ENCODE measurements at places on chromosomes 2 and 18. TPM values are rescaled to one million over a fixed set of nuclear protein-coding genes. Genes with fewer than 3 reads are reported as not detected.

DNA sequence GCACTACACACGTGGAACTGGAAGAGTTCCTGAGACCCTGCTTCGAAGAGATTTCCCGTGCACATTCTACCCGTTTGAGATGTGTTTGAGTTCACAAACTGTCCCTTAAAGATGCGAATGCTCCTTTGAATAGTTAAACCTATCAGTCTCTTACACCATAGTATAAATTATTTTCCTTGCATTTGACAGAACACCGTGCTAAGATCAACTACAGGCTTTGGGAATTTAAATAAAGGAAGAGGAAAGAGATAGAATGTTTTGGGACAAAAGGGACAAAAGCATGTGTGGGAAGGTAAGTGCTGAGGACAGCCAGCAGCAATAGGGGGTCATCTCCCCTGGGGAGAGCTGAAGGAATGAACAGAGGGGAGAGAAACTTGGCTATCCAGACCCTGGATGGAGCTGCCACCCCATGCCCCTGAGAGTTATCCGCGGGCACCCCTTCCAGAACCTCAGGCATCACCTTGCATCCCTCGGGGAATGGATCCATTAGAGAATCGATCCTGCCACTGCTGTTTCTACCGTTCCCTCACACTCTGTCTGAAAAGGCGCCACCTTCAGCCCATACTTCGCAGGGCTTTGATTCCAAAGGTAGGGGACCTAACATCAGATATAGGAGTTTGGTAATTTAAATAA is 888 bp upstream of the ADCY3 start:
- H3K27me3 ChIP-seq = no peaks in the 10 kb centered on the region
- H3K36me3 ChIP-seq = peaks cover 21% of the 10 kb centered on the region
- H3K4me1 ChIP-seq = peaks cover 34% of the 10 kb centered on the region

GRCh38 chr18:63758615-63759240 is 16.5 kb upstream of the SERPINB7 start:
- no peaks in the 10 kb centered on the region for H3K4me1 ChIP-seq
- H3K36me3 ChIP-seq = no peaks in the 10 kb centered on the region
- no peak overlapping the region for H3K4me3 ChIP-seq

- no peaks in the 10 kb centered on the region for H3K27me3 ChIP-seq
- H3K27ac ChIP-seq = peak overlapping the region; percentile 97
- peaks cover 18% of the 10 kb centered on the region for H3K36me3 ChIP-seq
- peak; percentile 43 for DNase-seq
Observed at GRCh38 chr2:175167076-175167791, 769 bp downstream of the ATF2 start.

- H3K4me1 ChIP-seq = peaks cover 35% of the 10 kb centered on the region
- H3K27ac ChIP-seq = no peak overlapping the region
- no peaks in the 10 kb centered on the region for H3K27me3 ChIP-seq
- no peak for DNase-seq
- no peaks in the 10 kb centered on the region for H3K36me3 ChIP-seq
- H3K4me3 ChIP-seq = no peak overlapping the region
Observed at GRCh38 chr18:3626929-3627458, 177.0 kb downstream of the TGIF1 start.

DNA sequence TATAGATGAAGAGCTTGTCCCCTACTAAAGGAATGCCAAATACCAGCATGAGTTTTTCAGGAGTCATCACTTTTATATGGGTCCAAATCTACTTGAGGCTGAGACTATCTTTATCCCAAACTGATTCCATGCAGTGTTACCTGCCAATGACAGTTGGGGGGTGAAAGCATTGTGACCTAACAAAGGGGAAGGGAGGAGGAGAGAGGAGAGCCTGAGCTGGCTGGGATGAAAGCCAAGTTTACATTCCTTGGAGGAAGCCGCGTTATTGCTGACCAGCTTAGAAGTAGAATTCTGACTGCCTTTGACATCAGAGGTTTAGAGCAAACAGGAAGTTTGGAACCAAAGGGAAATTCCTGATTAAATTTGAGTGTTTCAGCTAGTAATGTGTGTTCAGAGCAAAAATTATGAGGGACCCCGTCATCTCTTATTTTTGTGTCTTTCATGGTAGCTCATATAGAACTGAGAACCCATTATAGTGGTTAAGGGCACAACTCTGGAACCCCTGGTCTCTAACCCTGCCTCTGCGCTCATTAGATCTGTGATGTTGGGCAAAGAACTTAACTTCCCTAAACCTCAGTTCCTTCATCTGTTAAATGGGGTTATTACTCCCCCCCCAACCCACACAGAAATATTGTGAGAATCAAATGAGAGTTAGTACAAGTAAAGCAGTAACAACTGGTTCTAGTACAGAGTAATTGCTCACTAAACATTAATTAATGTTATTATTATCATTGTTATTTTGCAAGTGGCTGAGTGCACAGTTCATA is 199.3 kb upstream of the EPAS1 start:
- no peak overlapping the region for H3K4me3 ChIP-seq
- no peaks in the 10 kb centered on the region for H3K27me3 ChIP-seq
- no peak for DNase-seq
- H3K4me1 ChIP-seq = peaks cover 18% of the 10 kb centered on the region

GRCh38 chr2:15176604-15177003 is 384.5 kb downstream of the NBAS start:
- H3K36me3 ChIP-seq = peaks cover 21% of the 10 kb centered on the region
- H3K4me3 ChIP-seq = no peak overlapping the region
- H3K27ac ChIP-seq = no peak overlapping the region
- no peaks in the 10 kb centered on the region for H3K27me3 ChIP-seq
- peaks cover 41% of the 10 kb centered on the region for H3K4me1 ChIP-seq
- no peak for DNase-seq

DNA sequence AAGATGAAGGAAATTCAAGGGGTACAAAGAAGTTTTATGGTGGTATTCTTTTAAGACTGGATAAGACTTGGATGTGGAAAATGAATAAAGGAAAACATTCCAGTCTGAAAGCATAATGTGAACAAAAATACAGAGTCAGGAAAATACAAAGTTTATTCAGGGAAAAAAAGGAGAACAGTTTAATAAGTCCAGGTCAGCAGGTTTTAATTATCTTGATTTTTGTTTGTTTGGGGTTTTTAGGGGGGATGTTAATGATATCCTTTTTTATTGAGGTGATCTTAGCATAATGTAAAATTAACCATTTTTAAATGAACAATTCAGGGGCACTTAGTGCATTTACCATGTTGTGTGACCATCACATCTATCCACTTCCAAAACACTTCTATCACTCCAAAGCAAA is 80.6 kb downstream of the NBAS start:
- H3K36me3 ChIP-seq = peaks cover 20% of the 10 kb centered on the region
- no peak for DNase-seq
- H3K27ac ChIP-seq = no peak overlapping the region
- H3K27me3 ChIP-seq = no peaks in the 10 kb centered on the region
- no peaks in the 10 kb centered on the region for H3K4me1 ChIP-seq
- H3K4me3 ChIP-seq = no peak overlapping the region

DNA sequence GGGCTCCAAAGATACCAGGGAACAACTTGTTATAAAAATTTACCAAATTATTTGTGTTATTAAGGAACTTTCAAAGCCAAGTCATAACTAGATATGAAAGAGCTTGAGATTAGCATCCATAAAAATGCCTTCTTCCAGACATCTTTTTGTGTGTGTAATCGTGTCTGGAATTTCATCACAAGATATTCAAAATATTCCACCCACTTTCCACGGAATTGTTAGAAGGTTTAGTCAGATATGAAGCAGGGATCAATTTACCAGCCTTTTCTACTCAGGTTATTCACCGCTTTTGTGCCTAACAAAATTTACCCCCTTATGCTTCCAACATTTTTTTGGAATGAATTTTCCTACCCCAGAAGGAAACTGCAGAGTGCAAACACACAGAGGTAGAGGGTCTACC is 130.2 kb upstream of the ACVR2A start:
- H3K27me3 ChIP-seq = peaks cover 4% of the 10 kb centered on the region
- no peak overlapping the region for H3K27ac ChIP-seq
- no peak overlapping the region for H3K4me3 ChIP-seq
- DNase-seq = no peak
- H3K36me3 ChIP-seq = no peaks in the 10 kb centered on the region
- H3K4me1 ChIP-seq = no peaks in the 10 kb centered on the region

GRCh38 chr2:67772216-67773170 is 290.3 kb downstream of the C1D start:
- H3K27me3 ChIP-seq = no peaks in the 10 kb centered on the region
- DNase-seq = no peak
- no peak overlapping the region for H3K4me3 ChIP-seq
- H3K4me1 ChIP-seq = no peaks in the 10 kb centered on the region

GRCh38 chr2:220476877-220477276 is 849.4 kb downstream of the SLC4A3 start:
- no peak for DNase-seq
- no peak overlapping the region for H3K27ac ChIP-seq
- no peak overlapping the region for H3K4me3 ChIP-seq
- no peaks in the 10 kb centered on the region for H3K36me3 ChIP-seq
- H3K4me1 ChIP-seq = no peaks in the 10 kb centered on the region
- no peaks in the 10 kb centered on the region for H3K27me3 ChIP-seq

GRCh38 chr18:57744211-57744694 is 58.9 kb downstream of the ATP8B1 start:
- no peak for DNase-seq
- no peaks in the 10 kb centered on the region for H3K4me1 ChIP-seq
- no peak overlapping the region for H3K4me3 ChIP-seq
- H3K27me3 ChIP-seq = no peaks in the 10 kb centered on the region

GRCh38 chr2:68732036-68732932 is 2.3 kb upstream of the ARHGAP25 start:
- peaks cover 26% of the 10 kb centered on the region for H3K4me1 ChIP-seq
- no peak overlapping the region for H3K4me3 ChIP-seq
- peaks cover 6% of the 10 kb centered on the region for H3K36me3 ChIP-seq
- no peak overlapping the region for H3K27ac ChIP-seq
- H3K27me3 ChIP-seq = no peaks in the 10 kb centered on the region

GRCh38 chr2:2156881-2157280 is 174.2 kb downstream of the MYT1L start:
- no peaks in the 10 kb centered on the region for H3K4me1 ChIP-seq
- no peak overlapping the region for H3K4me3 ChIP-seq
- H3K36me3 ChIP-seq = no peaks in the 10 kb centered on the region

GRCh38 chr18:8088626-8089025 is 520.6 kb upstream of the RAB12 start:
- H3K4me3 ChIP-seq = no peak overlapping the region
- no peaks in the 10 kb centered on the region for H3K36me3 ChIP-seq
- no peaks in the 10 kb centered on the region for H3K4me1 ChIP-seq
- no peaks in the 10 kb centered on the region for H3K27me3 ChIP-seq
- no peak overlapping the region for H3K27ac ChIP-seq

- peaks cover 44% of the 10 kb centered on the region for H3K27me3 ChIP-seq
- H3K4me1 ChIP-seq = peaks cover 3% of the 10 kb centered on the region
- H3K27ac ChIP-seq = no peak overlapping the region
- no peaks in the 10 kb centered on the region for H3K36me3 ChIP-seq
Observed at GRCh38 chr2:233934524-233934923, 17.4 kb downstream of the TRPM8 start.

- H3K4me3 ChIP-seq = no peak overlapping the region
- H3K36me3 ChIP-seq = no peaks in the 10 kb centered on the region
- no peak for DNase-seq
- H3K4me1 ChIP-seq = no peaks in the 10 kb centered on the region
Observed at GRCh38 chr2:85760872-85761271, 7.1 kb downstream of the ATOH8 start.

DNA sequence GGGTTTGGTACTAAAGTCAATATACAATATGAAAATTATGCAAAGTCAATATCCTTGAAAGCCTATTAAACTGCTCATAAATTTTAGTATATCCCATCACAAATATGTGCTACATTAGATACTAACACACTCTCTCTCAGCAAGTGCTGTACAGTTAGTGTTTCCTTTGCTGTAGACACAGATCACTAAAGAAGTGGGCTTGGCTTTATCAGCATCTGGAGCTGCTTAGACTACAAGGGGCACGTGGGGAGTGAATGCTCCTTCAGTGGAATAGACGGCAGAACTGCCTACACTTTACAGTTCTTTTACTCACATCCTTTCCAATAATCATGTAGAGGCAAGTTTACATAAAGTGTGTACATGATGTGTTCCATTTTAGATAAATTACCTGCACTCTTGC is 26.0 kb upstream of the EFEMP1 start:
- no peaks in the 10 kb centered on the region for H3K27me3 ChIP-seq
- H3K4me3 ChIP-seq = no peak overlapping the region
- H3K36me3 ChIP-seq = no peaks in the 10 kb centered on the region
- no peak overlapping the region for H3K27ac ChIP-seq

GRCh38 chr2:74739733-74740241 is 85.7 kb downstream of the SEMA4F start:
- no peak for DNase-seq
- no peak overlapping the region for H3K27ac ChIP-seq
- no peaks in the 10 kb centered on the region for H3K4me1 ChIP-seq
- H3K36me3 ChIP-seq = peaks cover 4% of the 10 kb centered on the region
- peaks cover 6% of the 10 kb centered on the region for H3K27me3 ChIP-seq

GRCh38 chr18:370751-371608 is 103.1 kb upstream of the THOC1 start:
- no peak overlapping the region for H3K27ac ChIP-seq
- no peak for DNase-seq
- H3K27me3 ChIP-seq = peaks cover 2% of the 10 kb centered on the region
- H3K4me3 ChIP-seq = no peak overlapping the region

DNA sequence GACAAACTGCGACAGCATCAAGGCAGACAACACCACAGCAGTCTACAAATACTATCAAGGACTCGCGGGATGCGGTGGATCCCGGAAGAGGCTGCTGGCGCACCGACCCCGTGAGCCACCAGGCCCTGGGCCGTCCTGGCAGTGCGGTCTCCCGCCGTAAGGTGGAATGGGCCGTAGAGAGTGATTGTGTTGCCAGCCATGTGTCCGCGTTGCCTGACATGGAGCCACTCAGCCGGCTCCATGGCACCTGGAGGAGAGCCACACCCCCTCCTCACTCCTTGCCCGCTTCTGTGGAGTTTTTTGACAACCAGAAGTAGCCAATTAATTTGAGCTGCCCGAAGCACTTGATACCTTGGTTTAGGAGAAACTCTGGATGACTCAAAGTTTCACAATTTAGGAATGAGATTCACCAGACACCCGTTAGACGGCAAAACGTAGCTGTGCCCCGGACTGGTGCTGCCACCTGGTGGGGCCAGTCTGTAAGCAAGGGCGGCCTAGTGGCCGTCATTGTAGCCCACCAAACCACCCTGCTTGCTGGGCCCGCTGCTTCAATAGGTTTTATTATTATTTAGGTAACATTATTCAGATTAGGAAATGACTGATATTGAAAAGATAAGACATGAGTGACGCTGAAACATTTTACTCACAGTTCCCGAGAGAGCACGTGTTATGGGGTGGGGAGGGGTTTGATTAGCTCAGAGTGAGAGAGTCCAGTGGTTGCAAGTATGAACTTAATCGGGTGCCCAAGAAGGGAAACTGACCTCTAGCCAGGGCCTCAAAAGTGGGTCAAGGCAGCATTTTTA is 10.2 kb upstream of the IMP4 start:
- H3K27ac ChIP-seq = no peak overlapping the region
- peaks cover 24% of the 10 kb centered on the region for H3K27me3 ChIP-seq
- H3K4me1 ChIP-seq = peaks cover 7% of the 10 kb centered on the region
- H3K4me3 ChIP-seq = no peak overlapping the region
- H3K36me3 ChIP-seq = no peaks in the 10 kb centered on the region
- DNase-seq = peak; percentile 78

The UGT1A9 gene
- total RNA-seq = not detected

The ALKAL2 gene
- not detected for total RNA-seq

The ATP6V1B1 gene
- not detected for total RNA-seq

The ARHGAP15 gene
- total RNA-seq = 158 TPM

The SATB2 gene
- not detected for total RNA-seq

The UBXN4 gene
- 94.1 TPM for total RNA-seq

The LRP1B gene
- not detected for total RNA-seq

The CAPN14 gene
- total RNA-seq = not detected

The CHST10 gene
- 8.5 TPM for total RNA-seq

The CD8B2 gene
- 3.6 TPM for total RNA-seq

The KYNU gene
- not detected for total RNA-seq

The IGFBP5 gene
- total RNA-seq = 0.08 TPM

The ZNF521 gene
- total RNA-seq = not detected

The IL36RN gene
- total RNA-seq = not detected

The C1QL2 gene
- total RNA-seq = not detected

The ZSWIM2 gene
- total RNA-seq = not detected

The IGFBP2 gene
- 75.5 TPM for total RNA-seq

The MAP3K20 gene
- 15.6 TPM for total RNA-seq
